ENCODE measurements at places on chromosomes 1 and 21. TPM values are rescaled to one million over a fixed set of nuclear protein-coding genes. Genes with fewer than 3 reads are reported as not detected.

HORMAD1 gene
- not detected for total RNA-seq

GUCA2B gene
- total RNA-seq, result not detected

KCNQ4 gene
- not detected for total RNA-seq

OR2T5 gene
- not detected for total RNA-seq

CYP4A11 gene
- total RNA-seq, result not detected

TSPAN2 gene
- 3.2 TPM for total RNA-seq
